Vagina (tissue), 2 donors: ENCODE measurements at places on chromosomes 2 and 18. TPM values are rescaled to one million over a fixed set of nuclear protein-coding genes. Genes with fewer than 3 reads are reported as not detected.

GRCh38 chr2:74925361-74925786 lies 33.1 kb upstream of the POLE4 start:
- no peak for DNase-seq

DNA sequence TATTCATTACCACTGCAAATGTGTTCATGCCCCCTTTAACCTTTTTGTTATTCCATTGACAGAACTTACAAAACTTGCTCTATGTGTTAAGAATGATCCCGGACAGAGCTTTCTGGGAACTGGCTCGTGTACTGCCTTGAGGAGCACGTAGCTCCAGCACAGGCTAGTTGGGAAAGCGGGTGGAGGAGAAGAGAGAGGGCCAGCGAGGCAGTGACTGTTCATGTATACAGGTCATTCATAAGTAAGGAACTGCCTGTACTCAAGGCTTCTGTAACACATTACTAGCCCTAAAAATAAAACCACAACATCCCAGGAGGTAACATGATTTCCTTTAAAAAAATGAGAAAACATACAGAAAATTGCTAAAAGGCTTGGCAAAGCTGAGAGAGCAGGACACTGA lies 109.0 kb downstream of the STK39 start:
- no peak for DNase-seq

DNA sequence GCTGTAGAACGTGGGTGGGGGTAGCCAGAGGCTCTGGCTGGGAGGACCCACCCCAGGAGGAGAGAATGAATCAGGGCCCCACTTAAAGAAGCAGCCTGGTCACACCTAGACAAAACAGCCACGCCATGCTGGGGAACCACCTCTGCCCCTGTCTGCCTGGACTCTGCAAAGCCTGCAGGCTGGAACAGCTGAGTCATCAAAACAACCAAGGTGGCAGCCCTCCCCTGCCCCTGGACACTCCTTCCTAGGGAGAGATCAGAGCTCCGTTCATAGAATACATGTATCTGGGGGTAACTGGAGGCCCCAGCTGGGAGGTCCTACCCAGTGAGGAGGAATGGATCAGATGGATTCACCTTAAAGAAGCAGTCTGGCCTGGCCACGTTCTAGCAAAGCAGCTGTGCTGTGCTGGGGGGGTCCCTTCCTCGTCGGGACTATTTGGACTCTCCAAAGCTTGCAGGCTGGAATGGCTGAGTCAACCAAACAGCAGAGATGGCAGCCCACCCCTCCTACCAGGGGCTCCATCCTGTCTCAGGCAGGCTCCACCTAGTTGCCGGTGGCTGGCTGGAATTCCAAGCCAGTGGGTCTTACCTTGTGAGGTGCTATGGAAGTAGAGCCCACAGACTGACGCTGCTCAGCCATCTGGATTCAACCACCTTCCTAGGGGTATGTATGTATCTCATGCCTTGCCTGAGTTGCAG lies 50.5 kb upstream of the NT5C1B start:
- no peak for DNase-seq

- DNase-seq, result no peak
These were observed 53.8 kb upstream of the SPTBN1 start for GRCh38 chr2:54402350-54402749.

SLC38A11 gene
- 2.2 TPM for total RNA-seq

COL3A1 gene
- 123 TPM for total RNA-seq

SEC11C gene
- 9.1 TPM for total RNA-seq

FAM237A gene
- total RNA-seq, result not detected
